GM03348 (cell line): ENCODE measurements at places on chromosomes 3 and 15.

- no peak for DNase-seq
These were observed 294.7 kb downstream of the ERC2 start for GRCh38 chr3:56173601-56174000.

GRCh38 chr3:39025222-39025970 lies 26.3 kb downstream of the SCN11A start:
- no peak for DNase-seq

- no peak for DNase-seq
These were observed 42.1 kb downstream of the TERC start for GRCh38 chr3:169722724-169723123.

DNA sequence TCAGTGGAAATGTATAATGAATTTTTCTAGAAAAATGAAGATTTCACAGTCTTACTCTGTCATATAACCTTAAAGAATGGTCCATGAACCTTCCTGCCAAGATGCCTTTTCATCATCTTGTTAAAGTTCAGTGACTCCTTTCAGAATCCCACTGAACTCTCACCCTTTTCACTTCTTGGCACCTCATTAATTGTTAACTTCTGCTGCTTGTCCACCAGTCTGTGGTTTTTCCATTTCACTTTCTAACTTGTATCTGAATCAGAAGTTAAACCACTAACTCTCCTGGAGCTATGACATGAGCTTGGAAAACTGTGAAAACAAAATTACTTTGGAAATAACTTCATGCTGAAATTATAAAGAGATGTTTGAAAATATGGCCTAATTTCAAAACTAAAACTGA lies 281.2 kb upstream of the ALCAM start:
- DNase-seq = no peak

DNA sequence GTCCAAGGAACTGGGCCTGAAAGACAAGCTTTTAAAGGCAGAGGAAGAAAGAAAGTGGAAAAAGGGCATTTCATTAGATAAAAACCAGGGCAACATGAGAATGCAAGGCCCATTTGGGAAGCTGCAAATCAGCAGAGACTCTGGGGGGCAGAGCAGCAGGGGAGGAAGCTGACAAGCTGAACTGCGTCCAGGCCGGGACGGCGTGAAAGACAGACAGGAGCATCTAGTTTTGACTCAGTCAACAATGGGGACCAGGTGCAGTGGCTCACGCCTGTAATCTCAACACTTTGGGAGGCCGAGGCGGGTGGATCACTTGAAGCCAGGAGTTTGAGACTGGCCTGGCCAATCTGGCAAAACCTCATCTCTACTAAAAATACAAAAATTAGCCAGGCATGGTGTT lies 69.9 kb downstream of the CDC25A start:
- DNase-seq = no peak

DNA sequence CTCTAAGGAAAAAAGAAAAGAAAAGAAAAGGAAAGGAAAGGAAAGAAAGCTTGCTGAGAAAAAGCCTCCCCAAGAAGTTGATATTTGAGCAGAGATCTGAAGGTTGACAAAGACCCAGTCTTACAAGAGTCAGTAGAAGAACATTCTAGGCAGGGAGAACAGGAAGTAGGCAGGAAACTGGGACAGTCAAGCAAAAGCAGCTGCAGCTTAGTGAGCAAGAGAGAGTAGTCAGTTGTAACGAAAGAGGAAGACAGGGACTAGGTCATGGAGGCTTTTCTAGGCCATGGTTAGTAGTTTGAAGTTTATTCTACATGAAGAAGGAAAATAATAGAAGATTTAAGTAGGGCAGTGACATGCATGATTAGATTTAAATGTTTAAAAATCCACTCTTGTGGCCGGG lies 31.8 kb upstream of the KLHL6 start:
- no peak for DNase-seq

GRCh38 chr3:129282727-129283327 lies 4.2 kb downstream of the HMCES start:
- peak; percentile 52 for DNase-seq

DNA sequence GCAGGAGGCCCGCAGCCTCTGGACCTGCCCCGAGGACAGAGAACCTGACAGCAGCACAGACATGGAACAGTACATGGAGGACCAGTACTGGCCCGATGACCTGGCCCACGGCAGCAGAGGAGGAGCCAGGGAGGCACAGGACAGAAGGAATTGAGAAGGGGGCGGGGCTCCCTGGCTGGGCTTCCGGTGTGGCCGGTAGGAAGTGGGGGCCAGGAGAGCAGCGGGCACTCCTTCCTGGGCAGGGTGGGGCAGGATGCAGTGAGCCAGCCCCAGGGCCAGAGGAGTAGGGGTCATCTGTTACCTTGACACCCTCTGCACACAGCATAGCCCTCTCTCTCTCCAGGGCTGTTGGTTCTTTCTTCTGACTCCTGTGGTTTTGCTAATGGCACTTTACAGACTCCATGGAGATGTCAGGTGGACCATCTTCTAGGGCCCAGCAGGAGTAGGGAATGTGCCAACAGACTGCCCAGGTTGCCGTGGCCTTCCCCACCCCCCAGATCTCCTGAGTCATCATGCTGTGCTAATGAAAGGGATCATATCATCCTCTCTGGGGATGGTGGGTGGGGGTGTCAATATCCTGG lies 8.6 kb upstream of the ISG20 start:
- DNase-seq = no peak

GRCh38 chr3:134228035-134228434 lies 22.6 kb downstream of the RYK start:
- DNase-seq = no peak

- no peak for DNase-seq
These were observed 50.2 kb downstream of the EPHB3 start for GRCh38 chr3:184611607-184612281.

- peak; percentile 31 for DNase-seq
These were observed 1.6 kb upstream of the P3H2 start for GRCh38 chr3:190122198-190122771.

DNA sequence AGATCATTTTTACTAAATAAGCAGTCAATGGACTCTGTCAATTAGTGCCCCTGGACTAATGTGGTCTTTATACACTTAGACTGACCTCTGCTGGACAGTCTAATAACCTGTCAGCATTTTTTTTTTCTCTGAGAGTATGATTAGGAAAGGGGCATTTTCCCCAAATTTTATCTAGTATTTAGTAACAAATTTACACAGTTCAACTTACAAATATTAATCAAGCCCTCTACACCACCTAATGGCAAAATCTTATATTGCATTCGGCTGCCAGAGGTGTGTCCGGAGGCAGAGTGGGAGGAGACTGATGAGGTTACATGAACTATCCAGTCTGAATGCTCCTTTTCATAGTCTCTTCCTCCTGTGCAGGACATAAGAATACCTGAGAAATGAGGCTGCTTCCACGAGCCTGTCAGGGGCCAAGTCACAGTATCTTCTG lies 36.0 kb upstream of the COLQ start:
- peak; percentile 81 for DNase-seq

DNA sequence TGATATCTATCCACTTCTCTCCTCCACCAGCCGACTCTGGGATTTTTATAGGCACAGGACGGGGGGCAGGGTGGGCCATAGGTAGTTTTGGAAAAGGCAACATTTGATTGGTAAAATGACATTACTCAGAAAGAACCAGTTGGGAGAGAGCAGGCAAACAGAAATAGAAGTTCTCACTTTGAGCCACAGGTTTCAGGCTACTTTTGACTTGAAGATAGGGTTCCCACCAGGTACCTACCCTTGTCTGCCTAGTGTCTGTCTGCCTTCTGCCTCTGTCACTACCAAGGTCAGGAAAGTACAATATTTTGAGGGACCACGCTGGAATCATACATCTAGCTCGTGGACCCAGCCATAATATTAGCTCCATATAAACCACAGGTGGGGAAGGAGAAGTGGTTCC lies 412.9 kb upstream of the GRM7 start:
- no peak for DNase-seq
